Epithelial cell of proximal tubule (primary cell): ENCODE measurements at places on chromosomes 1 and 21. TPM values are rescaled to one million over a fixed set of nuclear protein-coding genes. Genes with fewer than 3 reads are reported as not detected.

GRCh38 chr1:22284906-22285548 lies 142.1 kb upstream of the WNT4 start:
- DNase-seq: no peak

AXDND1 gene
- 0.22 TPM in 1 of 2 replicates, not detected in the other for total RNA-seq

DNA sequence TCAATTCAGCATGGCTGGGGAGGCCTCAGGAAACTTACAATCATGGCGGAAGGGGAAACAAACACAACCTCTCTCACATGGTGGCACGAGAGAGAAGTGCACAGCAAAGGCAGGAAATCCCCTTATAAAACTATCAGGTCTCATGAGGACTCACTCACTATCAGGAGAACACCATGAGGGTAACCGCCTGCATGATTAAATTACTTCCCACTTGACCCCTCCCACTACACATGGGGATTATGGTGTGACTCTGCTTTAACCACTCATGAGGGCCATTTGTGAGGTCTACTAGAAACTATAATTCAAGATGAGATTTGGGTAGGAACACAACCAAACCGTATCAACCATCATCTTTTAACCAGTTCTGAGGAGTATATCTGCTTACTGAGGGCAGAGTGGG lies 387.4 kb upstream of the NFIA start:
- no peak for DNase-seq

- DNase-seq: no peak
These were observed 23.4 kb downstream of the TNR start for GRCh38 chr1:175720023-175720422.

DNA sequence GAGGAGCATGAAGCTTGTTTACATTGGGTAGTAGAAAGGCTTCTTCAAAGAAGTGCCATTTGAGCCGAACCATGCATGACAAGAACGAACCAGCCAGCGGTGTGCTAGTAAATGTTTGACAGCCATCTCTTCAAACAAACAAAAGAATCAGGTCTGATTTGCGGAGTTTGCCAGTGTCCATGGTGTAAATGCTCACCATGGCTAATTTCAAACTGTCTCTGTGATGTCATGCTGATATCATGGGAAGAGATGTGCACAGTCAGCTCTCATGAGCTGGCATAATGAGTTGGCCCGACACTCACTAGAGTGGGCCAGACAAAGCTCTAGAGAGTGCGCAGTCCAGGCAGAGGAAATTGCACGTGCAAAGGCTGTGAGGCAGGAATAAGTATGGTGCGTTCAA lies 101.1 kb downstream of the KAZN start:
- peak; percentile 95 for DNase-seq

- no peak for DNase-seq
These were observed 37.5 kb downstream of the C1orf141 start for GRCh38 chr1:67097305-67097704.

- no peak for DNase-seq
These were observed 286.1 kb downstream of the LRRC40 start for GRCh38 chr1:69919129-69919921.

LPAR3 gene
- total RNA-seq: 1.2 and 1.8 TPM in 2 replicates

- no peak for DNase-seq
These were observed 619.0 kb downstream of the AJAP1 start for GRCh38 chr1:5273280-5274003.

GRCh38 chr1:87333692-87334347 lies 5.1 kb downstream of the LMO4 start:
- no peak for DNase-seq
